NCI-H1694 (cell line): ENCODE measurements at places on chromosomes 3 and 15.

DNA sequence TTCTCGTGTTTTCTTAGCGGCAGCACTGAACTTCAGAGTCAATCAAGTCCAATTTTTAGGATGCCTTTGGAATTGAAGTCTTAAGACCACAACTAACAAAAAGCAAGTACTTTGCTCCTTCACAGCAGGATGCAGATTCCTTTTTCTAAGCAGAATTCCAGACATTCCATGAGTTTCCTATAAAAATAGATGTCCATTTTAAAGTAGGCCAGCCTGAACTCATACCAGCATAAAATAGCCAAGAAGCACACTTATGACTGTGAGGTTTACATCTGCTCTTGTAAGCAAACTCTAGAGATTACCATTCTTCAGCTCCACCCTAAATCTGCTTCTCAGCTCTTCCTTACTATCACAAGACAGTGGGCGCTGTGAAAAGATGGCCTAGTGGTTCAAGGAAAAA lies 85.8 kb downstream of the THBS1 start:
- no peak for DNase-seq

GRCh38 chr3:86073799-86074198 lies 917.1 kb downstream of the VGLL3 start:
- DNase-seq = no peak

- no peak for DNase-seq
These were observed 7.4 kb upstream of the ULK3 start for GRCh38 chr15:74850393-74850792.

DNA sequence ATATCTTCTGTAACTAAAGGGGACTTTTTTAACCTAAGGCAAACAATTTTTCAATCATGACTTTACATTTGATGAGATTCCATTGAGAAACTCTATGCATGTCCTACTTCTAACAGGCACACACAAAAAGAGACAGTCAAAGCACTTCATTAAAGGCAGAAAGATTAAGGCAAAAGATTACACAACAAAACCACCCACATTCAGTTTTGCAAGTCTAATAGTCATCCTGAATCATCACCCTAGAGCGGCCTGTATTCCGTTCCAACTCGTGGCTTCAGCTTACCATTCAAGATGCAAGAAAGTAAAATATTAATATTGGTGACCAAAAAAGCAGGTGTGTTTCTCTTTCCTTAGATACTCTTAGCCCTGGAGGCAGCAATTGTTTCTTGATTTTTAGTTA lies 205.9 kb downstream of the P3H2 start:
- no peak for DNase-seq

DNA sequence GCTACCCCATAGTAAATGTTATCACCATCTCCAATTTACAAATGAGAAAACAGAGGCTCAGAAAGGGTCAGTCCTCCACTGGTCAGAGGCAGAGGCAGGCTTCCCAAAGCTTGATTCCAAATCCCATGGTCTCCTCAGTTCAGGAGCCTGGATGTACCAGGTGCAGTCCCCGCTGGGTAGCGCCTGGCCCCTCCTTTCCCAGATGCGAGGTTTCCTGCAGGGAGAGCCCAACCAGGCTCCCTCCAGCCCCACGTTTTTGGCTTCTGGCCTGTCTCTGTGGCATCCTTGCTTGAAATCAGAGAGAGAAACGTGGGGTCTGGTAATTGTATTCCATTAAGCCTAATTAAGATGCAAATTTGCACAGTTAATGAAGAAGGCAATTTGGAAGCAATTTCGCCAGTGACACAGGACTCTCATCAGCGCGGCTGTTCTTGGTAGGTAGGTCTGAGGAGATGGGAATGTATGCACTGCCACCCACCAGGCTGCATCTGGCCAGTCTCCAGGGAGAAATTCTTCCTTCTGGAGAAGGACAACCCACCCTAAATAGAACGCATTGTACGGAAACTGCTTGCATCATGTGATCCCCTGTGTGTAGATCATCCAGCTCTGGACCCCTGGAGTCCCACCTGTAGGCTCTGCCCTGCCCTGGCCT lies 50.5 kb downstream of the HRH1 start:
- DNase-seq = no peak

- DNase-seq = no peak
These were observed 97.5 kb downstream of the ARHGEF26 start for GRCh38 chr3:154218728-154219127.

DNA sequence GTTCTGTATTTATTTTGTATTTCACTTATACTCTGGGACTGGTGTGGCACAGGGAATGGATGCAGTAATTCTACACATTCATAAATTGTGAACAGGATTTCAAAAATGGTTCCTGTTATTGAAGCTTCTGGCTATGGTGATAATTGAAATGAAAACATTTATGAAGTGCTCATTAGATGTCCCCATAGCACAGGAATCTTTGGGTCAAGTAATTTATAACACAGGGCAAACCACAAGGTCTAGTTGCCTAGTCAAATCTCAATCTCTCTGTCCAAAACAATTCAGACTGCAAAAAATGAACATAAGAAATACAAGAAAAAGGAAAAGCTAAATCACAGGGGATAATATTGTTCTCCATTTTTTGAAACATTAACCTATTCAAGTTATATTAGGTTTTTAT lies 117.5 kb upstream of the PTPRG start:
- no peak for DNase-seq

DNA sequence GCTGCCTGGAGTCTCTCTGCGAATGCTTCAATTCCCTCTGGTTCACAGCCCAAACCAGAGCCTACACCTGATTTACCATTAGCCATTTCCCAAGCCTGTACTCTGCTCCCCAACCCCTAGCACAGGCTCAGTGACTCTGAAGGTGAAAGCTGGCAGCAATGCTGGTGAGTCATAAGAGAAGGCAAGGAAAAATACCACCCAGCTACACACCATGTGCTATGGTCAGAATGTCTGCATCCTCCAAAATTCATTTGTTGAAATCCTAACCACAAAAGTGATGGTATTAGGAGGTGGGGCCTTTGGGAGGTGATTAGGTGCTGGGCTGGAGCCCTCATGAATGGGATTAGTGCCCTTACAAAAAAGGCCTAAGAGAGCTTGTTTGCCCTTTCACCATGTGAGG lies 117.1 kb upstream of the TJP1 start:
- DNase-seq = no peak

GRCh38 chr3:13274125-13274524 lies 146.0 kb downstream of the NUP210 start:
- DNase-seq = no peak

DNA sequence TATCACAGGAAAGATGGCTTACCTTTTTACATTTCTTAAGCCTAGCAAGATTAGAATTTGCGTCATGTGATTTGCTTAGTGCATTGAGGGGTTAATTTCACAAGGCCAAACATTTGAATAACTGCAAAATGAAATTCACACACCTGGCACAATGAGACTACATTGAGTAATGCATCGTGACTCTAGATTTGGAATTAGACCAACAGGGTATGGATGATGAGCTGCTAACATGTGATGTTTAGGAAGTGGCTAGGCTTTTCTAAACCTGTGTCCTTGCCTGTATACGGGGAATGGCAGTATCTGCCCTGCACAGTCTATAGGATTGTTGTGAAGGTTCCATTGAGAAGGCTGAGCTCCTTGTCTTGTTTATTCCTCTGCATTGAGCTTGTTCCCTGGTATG lies 160.1 kb downstream of the MFSD1 start:
- no peak for DNase-seq
